RPMI7951 (cell line): ENCODE measurements at places on chromosomes 7 and 10. TPM values are rescaled to one million over a fixed set of nuclear protein-coding genes. Genes with fewer than 3 reads are reported as not detected.

GRCh38 chr7:142438923-142439515 is 181.2 kb upstream of the PRSS58 start:
- DNase-seq, result peak; percentile 80

Gene SPDYE2B
- total RNA-seq, result not detected in 2 replicates

Gene FAM25G
- total RNA-seq, result not detected in 2 replicates

- peak; percentile 32 for DNase-seq
These were observed 391.0 kb downstream of the SUGCT start for GRCh38 chr7:40525764-40526163.

- DNase-seq, result no peak
These were observed 1020.9 kb downstream of the GATA3 start for GRCh38 chr10:9075420-9075819.

GRCh38 chr7:121329191-121330052 is 622 bp downstream of the WNT16 start:
- peak; percentile 33 for DNase-seq

GRCh38 chr10:13414855-13415254 is 66.8 kb upstream of the SEPHS1 start:
- DNase-seq, result peak; percentile 34

Gene TNRC18
- total RNA-seq, result 18.9 and 22.7 TPM in 2 replicates

Gene ODAD2
- not detected in 2 replicates for total RNA-seq

DNA sequence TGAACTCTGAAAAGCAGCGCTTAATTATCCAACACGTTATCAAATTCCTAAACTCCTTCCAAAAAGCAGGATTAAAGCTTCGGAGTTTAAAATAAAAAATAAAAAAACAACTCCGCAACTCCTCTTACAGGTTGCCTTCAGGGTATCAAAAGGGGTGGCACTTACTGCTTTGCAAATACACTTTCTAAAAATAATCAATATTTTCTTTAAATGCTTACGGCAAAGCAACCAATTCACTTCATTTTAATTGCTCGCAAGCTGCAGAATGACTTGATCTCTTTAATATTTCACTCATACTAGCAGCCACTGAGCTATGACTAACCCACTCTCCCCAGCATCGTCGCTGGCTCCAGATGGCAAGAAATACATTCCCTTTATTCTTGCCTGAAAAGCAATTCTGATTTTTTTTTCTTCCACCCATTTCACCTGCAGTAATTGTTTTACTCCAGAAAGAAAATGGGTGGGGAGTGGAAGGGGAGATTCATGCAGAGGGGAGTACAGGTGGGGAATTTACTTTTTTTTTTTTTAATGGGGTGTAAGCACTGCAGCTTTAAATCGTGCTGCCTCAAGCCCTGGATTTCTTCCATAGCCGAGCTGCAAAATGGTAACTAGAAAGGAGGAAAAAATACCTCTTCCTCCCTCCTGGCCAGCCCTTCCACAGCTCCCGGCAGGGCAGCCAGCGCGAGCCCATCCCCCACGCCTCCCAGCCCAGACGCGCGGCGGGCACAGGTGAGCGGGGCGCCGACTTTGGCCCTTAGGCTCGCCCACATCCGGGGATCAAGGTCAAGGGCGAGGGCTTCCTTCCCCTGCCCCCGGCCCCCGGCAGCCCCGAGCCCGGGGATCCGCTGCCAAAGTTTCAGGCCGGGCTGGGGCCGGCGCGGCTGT is 54.2 kb upstream of the FHIP2A start:
- peak; percentile 26 for DNase-seq
